Left renal pelvis (tissue), 4 donors: ENCODE measurements at places on chromosomes 3 and 15. TPM values are rescaled to one million over a fixed set of nuclear protein-coding genes. Genes with fewer than 3 reads are reported as not detected.

The SPINK8 gene
- polyA plus RNA-seq: 0.35 TPM

The SMC4 gene
- 111 TPM for polyA plus RNA-seq

The CCR3 gene
- polyA plus RNA-seq: not detected

DNA sequence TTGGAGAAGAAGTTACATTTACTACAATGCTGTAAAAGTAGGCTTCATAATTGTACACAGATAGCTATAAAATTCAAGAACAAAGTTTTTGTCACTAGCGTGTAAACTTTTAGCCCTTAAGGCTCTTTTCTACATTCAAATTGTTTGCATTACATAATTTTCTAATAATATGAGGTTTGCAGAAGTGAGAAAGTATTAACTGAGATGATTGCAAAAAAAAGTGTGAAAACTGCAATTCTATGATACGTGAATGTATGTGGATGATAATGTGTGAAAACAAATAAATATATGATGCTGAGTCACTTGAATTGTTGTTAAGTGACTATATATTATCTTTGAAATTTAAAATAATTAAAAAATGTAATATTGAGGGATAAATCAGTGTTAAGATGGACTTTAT is 557.5 kb downstream of the NAALADL2 start:
- no peak for DNase-seq

The ATP13A4 gene
- 0.41 TPM for polyA plus RNA-seq
